ENCODE measurements at places on chromosomes 11 and 22.
A peak's percentile ranks its signal among the peaks of the same experiment; 100 is the strongest.

DNA sequence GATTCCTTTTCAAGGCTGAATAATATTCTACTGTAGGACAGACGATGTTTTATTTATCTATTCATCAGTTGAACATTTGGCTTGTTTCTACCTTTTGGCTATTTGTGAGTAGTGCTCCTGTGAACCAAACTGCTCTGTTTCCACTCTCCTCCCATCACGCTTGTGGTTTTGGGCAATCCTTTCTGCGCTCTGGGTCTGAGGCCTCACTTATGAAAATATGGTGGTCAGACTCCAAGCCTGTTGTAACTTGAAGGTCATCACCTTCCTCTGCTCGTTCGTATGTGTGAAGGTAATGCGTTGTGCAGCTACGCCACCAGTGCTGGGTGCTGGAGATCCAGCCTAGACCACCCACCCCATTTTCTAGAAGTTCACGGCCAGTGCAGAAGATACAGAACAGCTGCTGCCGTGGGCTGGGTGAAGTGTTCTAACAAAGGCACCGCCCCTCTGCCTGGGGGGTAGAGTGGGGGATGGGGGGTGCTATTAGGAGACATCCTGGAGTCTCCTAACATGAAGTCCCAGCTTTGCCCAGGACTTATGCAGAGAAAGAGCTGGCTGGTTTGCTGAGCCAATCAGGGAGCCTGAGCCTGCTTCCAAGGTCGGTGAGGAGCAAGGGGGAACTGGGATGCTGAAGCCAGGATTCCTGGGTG lies 21.0 kb downstream of the PTPN5 start:
- no peak for DNase-seq

- DNase-seq = no peak
Measured at GRCh38 chr11:123219066-123219690, 24.1 kb upstream of the CLMP start.

DNA sequence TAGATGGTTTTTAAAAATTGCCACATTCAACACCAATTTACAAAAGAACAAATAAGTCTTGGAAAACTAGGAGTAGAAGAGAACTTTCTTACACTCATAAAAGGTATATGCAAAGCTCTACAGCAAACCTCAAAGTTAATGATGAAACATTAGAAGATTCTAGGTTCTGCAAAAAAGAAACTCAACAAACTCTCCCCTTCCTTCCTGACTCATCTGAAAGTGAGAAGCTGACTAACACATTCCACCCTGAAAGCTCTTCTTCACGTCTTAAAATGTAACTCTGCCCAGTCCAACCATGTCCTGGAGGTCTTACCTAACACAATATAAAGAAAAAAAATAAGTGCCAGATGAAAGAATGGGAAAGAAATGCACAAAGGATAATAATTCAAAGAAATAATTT lies 218.9 kb upstream of the ISX start:
- DNase-seq = no peak

DNA sequence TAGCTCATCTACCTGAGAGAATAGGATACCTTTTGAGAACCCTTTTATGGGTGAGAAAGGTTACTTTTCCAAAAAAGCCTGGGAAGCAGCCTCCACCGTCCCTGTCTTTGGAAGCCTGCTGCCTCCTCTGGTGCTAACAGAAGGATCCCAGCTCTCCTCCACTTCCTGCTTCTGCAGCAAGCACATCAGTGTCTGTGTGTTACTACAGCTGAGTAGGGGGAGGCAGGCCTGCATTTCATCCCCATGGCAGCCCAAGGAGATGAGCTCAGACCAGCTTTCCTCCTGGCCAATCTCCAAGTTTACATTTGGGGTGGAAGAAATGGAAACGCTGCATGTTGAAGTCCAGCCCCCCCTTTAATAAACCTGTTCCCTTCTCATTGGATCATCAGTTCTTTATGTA lies 7.4 kb upstream of the CCDC34 start:
- DNase-seq = no peak

GRCh38 chr11:9893474-9893873 lies 229.6 kb downstream of the SWAP70 start:
- DNase-seq = no peak

DNA sequence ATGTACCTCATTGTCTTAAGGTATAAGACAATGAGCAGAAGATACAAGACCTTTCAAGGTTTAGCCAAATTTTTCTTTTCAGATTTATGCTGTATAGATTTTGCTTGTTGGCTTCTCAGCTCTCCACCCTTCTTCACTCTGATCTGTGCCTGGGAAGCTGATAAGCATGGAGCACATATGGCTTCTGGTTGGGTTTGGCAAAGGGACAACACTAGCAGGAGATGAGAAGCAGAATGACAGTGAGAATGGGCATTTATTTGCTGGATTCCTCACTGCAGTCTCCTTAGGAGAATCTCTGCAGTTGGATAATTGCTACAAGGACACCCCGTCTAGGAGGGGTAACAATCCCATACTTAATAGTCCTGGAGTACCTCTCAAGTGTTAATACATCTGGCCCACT lies 474.8 kb upstream of the CCDC90B start:
- no peak for DNase-seq

GRCh38 chr22:49728570-49729271 lies 99.0 kb downstream of the BRD1 start:
- no peak for DNase-seq

- DNase-seq = no peak
Measured at GRCh38 chr22:17969701-17970113, 54.7 kb downstream of the MICAL3 start.

- DNase-seq = peak; percentile 11
Measured at GRCh38 chr11:47797633-47798032, 30.5 kb upstream of the FNBP4 start.

GRCh38 chr11:60422609-60423008 lies 6.8 kb upstream of the MS4A5 start:
- DNase-seq = no peak

- no peak for DNase-seq
Measured at GRCh38 chr11:2325719-2326118, 23.9 kb downstream of the TSPAN32 start.

DNA sequence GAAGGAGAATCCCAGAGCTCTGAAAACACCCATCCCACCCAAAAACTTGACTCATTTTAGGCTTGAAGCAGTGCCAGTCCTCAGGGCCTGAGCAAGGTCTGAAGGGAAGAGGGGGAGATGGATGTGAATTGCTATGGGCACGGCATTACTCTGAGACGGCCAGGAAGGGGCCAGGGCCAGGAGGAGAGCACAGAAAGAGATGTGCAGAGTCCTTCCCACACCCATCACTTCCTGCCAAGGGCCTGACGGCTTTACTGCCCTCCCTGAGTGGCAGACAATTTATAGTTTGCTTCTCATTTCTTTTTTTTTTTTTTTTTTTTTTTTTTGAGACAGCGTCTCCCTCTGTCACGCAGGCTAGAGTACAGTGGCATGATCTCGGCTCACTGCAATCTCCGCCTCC lies 22.5 kb downstream of the TAB1 start:
- no peak for DNase-seq

Measured in stimulated activated CD4-positive, alpha-beta T cell treated with anti-CD3 and anti-CD28 coated beads, Interleukin-12 subunit alpha, Interleukin-12 subunit beta, amount 100 ng/mL, for 24 hours (primary cell).